Anterior cingulate cortex (tissue), 58 donors: ENCODE measurements at places on chromosomes 5 and 9.
A peak's percentile ranks its signal among the peaks of the same experiment; 100 is the strongest.

GRCh38 chr5:29796013-29796412 lies 1397.5 kb upstream of the CDH6 start:
- DNase-seq: no peak

GRCh38 chr5:135134691-135135381 lies 100.8 kb upstream of the PITX1 start:
- no peak for DNase-seq

GRCh38 chr5:72256536-72256935 lies 63.5 kb downstream of the MRPS27 start:
- no peak for DNase-seq

GRCh38 chr5:124054564-124054963 lies 542.6 kb downstream of the CSNK1G3 start:
- DNase-seq: no peak

GRCh38 chr5:37836235-37836591 lies 3.6 kb downstream of the GDNF start:
- no peak for DNase-seq

GRCh38 chr9:8224381-8224801 lies 424.8 kb upstream of the DMAC1 start:
- no peak for DNase-seq

DNA sequence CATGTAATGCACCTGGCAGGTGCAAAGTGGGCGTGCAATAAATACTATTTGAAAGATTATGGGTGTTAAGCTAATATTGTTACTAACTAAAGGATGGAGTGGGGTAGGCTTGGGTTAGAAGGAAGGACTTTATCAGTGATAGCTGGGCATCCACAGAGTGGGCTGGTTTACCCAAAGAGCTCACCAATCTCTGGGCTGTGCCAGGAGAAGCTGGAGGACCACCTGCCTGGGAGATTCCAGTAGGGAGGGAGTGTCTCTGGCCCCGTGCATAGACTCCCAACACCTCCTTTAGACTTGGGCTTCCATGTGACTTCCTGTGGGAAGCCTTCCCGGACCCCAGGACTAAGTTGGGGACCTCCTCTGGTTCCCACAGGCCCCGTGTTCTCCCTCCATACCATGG lies 5.6 kb upstream of the URM1 start:
- DNase-seq: no peak

GRCh38 chr9:98596486-98596885 lies 112.2 kb downstream of the GABBR2 start:
- no peak for DNase-seq

DNA sequence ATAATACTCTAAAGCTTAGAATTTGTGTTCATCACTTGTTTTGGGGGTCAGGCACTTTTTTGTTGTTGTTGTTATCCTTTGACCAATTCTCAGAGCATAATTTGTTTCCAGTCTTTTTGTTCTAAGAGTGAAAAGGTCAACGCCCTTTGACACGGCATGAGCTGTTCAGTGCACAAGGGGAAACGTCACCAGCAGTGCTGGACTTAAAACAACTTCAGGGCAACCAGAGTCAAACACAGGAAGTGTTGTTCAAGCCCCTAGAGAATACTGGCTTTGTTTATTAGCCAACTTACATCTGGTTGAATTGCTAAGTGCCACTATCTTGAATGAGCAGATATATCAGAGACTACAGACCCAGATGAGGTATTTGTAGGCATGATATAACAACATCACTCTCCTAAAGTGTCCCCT lies 368.9 kb downstream of the TMEM161B start:
- no peak for DNase-seq

DNA sequence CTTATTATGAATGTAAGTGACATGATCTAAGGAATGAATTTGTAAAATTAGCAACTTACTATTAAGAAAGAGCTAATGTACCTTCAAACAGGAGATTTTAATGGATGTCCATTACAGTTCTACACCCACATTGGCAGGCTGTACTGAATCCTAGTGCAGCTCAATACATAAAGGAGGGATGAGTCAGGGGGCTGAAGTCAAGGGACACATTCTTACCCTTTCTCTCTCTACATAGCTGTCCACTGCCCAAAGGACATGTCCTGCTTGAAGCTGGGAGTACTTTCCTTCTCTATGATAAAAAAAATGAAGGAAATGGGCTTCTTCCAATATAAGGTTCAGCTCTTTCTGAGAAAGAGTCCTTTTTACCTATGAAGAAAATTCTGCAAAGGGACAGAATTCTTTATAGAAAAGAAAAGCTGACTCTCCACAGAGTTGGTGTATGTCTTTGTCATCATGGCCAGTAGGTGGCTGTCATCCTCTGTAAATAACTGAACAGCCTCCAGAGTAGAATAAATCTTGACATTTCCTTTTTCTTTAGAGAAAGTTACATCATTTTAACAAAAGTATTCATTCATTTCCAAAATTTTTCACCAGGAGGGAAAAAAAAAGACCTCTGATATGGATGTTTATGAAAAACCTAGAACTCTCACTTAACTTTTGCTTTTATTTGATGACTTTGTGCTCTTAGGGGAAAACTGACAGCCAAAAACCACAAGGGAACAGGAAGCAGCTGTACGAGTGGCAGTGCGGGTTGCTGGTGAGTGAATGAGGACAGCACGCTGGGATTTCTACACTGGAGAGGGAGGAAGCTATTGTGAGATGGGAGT lies 13.1 kb upstream of the IFNA14 start:
- DNase-seq: peak; percentile 10
